ENCODE measurements at places on chromosomes 7 and 10.

DNA sequence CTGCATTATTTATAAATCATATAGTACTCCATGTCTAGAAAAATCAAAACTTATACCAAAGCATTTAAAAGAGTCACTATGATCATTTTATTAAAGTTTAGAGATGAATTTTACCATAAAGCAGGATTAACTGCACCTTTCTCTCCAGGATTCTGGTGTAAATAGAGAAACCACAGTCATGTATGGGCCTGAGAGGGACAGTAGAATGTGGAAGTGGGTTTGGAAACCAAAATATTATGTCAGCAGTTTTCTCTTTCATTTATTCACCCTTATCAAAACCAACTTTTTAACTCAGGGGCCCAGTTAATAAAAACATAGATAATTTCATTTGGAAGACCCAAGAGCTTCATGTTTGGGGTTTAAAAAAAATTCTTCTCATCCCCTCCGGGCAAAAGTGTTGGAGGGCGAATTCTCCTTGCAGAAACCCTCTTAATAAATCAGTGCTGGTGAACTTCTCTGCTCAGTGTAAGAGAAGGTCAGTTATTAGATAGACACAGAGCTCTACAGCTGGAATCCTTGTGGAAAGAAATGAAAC lies 266.2 kb downstream of the CREB5 start:
- no peak for DNase-seq

GRCh38 chr10:114206902-114207301 lies 27.7 kb downstream of the TDRD1 start:
- no peak for DNase-seq

DNA sequence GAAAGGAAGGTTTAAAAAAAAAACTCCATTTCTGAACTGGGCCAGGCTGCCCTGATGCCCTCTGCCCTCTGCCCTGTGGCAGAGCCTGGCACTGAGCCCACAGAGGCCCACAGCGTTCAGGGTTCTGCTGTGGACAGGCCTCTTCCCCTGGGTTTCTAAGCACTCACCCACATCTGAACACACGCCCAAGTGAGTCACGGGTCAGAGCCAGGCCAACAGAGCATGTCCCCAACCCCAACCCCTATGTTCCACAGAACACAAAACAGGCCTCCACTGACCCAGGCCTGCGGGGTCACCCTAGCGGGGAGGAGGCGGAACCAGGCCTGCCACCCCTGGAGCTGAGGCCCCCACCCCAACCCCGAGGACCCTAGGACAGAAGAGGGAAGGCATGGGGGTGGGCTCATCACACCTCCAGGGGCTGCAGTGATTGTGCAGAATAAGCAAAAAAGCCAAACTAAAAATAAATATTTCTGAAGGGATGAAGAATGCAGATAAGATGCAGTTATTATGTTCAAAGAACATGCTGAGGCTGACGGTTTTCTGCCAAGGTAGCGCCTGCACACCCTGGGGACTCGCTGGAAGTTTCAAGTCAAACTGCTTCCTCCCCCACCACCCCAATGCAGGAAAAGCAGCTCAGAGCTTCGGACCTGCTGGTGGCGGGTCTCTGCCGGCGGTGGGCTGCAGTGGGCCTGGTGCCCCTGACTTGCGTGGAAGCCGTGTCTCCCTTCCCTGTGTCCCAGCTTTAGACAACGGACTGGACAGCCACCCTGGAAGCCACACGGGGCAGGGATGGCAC lies 5.4 kb downstream of the WDR86 start:
- no peak for DNase-seq

DNA sequence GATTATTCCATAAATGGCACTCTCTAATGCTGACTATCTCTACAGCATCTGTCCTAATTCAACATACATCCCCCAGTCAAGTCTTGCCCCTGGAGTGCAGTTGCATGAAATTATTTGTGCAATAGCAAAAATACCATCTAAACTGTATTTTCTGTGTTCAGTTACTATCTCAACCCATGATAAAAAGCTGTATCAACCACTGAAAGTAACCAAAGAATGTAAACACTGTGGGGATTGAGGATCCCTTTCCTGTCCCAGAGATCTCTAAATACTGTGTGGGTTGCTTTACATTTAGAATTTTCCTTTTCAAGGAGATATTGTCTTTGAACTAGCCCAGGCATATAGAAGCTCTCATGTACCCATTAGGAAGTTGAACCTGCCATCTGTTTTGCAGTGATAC lies 23.9 kb upstream of the DGKI start:
- DNase-seq = no peak

- no peak for DNase-seq
Measured at GRCh38 chr7:41053820-41054219, 649.1 kb downstream of the INHBA start.

GRCh38 chr10:102120991-102121738 lies 997 bp upstream of the LDB1 start:
- no peak for DNase-seq

GRCh38 chr10:83945982-83946718 lies 193.2 kb upstream of the GHITM start:
- no peak for DNase-seq

DNA sequence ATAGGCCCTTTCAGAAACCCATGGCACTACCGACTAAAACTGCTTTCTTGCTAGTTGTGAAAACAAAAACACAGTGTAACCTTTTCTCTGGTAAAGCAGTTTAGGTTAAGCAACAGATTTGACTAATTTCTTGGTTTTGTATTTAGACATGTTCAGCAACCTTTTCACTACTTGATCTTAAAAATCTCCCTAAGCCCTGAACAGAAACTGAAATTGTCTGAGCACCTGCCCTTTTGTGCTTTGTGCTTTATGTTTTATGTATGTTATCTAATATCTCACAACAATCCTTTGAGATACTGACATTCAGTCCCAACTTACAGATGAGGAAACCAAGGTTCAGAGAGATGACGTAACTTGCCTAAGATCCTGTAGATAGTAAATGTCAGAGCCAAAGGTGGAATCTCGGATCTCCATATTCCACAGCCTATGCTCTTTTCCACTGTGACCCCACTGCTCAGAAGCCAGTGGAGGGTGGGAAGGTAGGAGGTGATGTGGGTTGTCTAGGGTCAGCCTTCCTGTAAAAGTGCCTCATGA lies 146.6 kb downstream of the LCOR start:
- DNase-seq = no peak

DNA sequence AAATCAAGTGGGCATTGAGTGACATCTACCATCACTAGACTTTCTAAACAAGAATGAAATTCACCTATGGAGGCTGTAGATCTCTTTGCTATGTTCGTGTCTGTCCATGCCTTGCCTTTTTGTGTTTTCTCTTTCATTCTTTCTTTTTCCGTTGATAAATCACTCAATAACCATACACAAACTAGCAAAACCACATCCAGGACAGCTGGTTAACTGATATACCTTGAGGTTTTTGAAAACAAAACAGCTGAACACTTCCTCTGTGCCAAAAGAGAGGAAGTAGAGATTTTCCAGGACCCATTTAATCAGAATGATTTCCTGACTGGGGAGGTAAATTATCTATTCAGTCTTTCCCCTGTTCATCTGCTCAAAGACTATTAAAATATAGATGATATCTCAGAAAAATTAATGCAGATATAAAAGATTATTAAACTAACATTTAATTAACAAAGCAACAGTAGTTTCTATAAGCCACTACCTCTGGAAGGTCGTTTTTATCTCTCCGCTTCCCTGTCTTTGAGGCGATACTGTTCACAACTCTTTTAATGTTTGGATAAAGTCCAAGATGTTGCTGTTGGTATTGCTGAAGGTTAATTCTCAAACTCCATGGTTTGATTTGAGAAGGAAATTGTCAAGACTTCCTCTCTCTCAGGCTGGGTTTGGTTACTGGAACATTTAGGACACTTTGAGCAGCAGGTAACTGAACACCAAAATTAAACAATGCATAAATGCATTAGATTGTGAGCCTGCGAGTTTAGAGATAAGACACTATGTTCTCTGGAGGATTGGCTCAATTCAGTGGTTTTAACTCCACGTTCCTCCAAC lies 24.4 kb upstream of the C10orf67 start:
- no peak for DNase-seq

DNA sequence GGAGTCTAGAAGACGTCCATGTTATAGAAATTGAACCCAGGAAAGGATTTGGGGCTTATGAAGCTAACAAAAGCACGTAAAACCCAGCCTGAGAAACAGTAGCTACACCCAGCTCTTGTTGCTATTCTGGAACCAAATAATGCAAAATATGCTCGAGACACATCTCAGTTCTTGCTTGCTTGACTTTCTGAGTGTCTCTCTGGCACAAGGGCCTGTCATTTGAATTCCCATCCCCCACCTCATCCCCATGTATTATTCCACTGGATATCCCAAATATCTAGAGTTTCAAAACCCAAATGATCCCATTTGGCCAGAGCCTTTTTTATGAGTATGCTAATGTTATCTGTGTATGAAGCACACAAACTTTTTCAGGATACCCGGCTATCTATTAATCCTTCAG lies 48.2 kb upstream of the AGBL3 start:
- DNase-seq = no peak

GRCh38 chr10:34801097-34801733 lies 13.9 kb downstream of the PARD3 start:
- DNase-seq = no peak

GRCh38 chr7:102152672-102153598 lies 133.7 kb upstream of the SH2B2 start:
- no peak for DNase-seq

DNA sequence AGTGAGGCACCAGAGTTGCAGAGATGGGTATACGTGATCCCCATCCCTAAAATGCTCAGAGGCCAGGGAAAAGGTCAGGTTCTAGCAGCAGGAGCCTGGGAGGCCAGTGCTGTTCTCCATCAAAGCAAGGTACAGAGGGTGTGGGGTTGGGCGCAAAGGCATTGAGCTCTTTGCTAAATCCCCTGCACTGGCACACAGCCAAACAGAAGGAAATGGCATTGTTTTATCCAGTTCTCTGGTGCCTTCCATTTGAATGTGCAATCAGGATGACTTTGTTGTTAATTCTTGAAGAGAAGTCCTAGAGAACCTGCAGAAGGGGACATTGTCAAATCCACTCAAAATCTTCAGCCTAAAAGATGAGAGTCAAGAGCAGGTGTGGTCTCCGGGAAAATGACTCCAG lies 111.3 kb upstream of the CHST15 start:
- no peak for DNase-seq

DNA sequence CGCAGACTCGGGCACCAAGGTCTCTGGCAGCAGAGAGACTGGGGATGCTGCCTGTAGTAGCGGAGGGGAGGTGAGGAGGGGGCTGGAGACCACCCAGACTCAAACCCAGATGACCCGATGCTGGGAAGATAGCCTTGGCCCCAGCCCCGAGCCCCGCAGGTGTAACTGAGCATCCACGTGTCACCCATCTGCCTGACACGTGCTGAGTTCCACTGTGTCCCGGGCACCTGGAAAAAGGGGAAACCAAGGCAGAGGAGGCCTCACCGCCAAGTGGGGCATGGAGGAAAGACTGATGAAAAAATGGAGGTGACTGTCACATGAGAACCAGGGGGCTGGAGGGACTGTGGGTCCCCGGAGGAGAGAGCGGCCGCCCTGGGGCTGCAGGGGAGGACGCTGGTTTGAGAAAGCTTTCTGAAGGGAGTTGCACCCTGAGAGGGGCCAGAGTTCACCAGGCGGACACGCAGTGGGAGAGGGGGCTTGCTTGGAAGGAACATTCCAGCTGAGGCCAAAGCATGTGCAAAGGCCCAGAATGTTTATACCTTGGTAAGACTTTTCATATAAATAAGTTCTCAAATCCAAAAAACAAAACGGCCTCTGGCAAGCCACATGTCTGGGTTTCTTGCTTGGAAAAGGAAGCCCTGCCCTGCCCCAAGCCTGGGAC lies 27.4 kb upstream of the ELN start:
- DNase-seq = no peak

Measured in D341Med (cell line).